Amniotic epithelial cell (primary cell): ENCODE measurements at places on chromosomes 2 and 18.

- no peak for DNase-seq
Observed at GRCh38 chr2:170196963-170197362, 19.0 kb downstream of the MYO3B start.

- peak; percentile 88 for DNase-seq
Observed at GRCh38 chr2:191664823-191665677, 12.9 kb upstream of the NABP1 start.

DNA sequence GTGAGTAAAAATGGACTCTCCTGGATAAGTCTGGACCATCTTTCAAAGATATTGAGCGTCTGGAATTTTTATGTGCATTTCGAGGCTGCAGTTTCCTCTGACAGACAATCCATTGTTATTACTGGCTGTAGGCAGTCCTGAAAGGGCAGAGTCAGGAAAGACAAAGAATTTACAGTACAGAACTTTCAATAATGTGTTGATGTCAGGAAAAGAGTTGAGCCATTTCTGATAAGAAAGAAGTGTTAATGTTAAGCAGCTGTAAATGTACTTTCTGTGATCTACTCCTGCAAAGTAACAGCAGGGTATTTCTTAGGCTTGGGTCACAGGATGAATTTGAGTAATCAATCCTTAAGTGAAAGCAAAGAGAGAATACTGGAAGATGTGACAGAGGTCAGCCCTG is 29.8 kb downstream of the TSPYL6 start:
- no peak for DNase-seq

- DNase-seq = peak; percentile 47
Observed at GRCh38 chr2:168611091-168611490, 155.0 kb downstream of the CERS6 start.

- DNase-seq = peak; percentile 33
Observed at GRCh38 chr2:215002500-215002899, 135.9 kb downstream of the ABCA12 start.

GRCh38 chr2:216341121-216341520 is 31.2 kb downstream of the MARCHF4 start:
- DNase-seq = no peak

DNA sequence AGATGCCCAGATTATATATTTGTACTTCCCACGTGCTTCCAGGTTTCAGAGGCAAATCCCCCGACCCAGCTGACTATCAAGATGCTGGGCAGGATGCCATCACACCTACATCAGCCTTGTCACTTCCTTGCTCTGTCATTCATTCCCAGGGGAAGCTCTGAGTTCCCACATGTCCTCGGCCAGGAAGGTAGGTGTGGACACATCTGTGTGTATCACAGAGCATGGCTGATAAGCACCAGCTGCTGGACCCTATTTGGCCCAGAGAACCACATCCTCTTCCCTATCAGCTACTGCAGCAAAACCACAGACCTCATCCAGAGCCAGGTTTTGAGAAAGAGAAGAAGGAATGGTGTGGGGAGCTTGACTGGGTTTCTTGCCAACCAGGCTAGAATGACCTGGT is 31.9 kb upstream of the ITGA6 start:
- peak; percentile 29 for DNase-seq

GRCh38 chr2:69300650-69301049 is 86.4 kb downstream of the GFPT1 start:
- peak; percentile 85 for DNase-seq

GRCh38 chr18:66630831-66631230 is 26.9 kb upstream of the CDH19 start:
- DNase-seq = no peak

GRCh38 chr2:178412047-178412446 is 38.9 kb downstream of the PRKRA start:
- no peak for DNase-seq

- peak; percentile 99 for DNase-seq
Observed at GRCh38 chr2:55952415-55952814, 28.8 kb upstream of the EFEMP1 start.

GRCh38 chr18:48555465-48555995 is 16.7 kb downstream of the CTIF start:
- no peak for DNase-seq

- peak; percentile 73 for DNase-seq
Observed at GRCh38 chr18:22434973-22435608, 17.4 kb upstream of the CTAGE1 start.

GRCh38 chr2:234954551-234954992 is 2.8 kb downstream of the SH3BP4 start:
- DNase-seq = peak; percentile 85

DNA sequence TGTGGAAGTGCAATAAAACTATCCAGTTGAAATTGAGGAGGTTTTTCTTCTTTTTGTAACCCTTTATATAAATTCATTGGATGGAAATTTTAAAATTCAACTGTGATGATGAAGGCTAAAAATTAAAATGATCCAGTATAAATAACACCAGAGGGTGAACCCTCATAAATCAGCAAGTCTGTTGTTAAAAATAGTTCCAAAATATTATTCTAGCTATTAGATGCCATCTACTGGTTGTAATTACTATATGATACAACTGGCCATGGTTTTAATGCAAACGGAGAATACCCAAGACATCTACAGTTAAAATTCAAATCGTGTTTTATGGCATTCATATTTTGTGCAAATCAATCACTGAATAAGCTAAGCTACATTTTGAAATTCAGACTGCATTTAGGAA is 53.8 kb downstream of the TMEM200C start:
- no peak for DNase-seq

DNA sequence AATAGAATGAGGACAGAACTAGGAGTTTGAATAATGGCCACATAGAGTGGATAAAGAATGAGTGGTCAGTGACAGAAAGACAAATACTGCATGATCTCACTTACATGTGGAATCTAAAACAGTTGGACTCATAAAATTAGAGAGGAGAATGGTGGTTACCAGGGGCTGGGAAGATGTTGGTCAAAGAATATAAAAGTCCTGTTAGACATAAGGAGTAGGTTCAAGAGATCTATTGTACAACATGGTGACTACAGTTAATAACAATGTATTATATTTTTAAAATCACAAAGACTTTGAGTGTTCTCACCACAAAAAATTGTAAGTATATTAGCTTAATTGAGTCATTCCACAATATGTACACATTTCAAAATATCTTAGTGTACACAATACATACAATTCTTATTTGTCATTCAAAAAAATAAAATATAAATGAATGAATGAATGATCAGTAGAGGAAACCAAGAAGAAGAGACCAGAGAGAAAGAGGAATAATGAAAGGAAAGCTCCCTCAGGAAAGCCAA is 177.9 kb upstream of the VRK2 start:
- no peak for DNase-seq

- no peak for DNase-seq
Observed at GRCh38 chr18:3117493-3118192, 102.1 kb downstream of the MYOM1 start.

DNA sequence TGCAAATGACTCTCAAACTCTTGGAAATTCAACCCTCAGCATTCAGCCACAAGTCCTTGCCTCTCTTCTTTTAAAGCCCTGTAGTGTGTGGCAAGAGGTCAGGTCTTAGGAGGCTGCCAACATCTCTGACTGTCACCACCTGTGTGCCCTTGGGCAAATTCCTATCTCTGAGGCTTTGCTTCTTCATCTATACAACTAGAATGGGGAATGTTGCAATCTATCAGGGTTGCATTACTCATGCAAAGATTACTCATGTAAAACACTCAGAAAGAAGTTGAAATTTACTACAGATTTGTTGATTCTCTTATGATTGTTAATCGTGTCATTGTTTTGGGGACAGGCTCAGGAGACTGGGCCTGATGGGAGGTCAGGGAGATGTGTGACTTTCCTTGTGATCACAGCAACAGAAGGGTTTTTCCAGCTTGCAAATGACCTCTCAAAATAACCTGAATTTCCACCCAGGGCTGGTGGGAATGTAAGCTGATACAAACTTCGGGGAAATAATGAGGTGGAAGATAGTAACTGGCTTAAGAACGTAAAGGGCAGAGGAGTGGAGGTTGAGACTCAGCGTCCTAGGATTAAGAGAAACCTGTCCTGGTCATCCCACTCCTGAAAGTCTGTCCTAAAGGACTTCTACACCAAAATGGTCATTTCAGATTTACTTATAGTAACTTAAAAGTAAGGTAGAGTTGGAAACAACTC is 32.1 kb upstream of the SIGLEC15 start:
- peak; percentile 88 for DNase-seq

GRCh38 chr2:109447251-109447661 is 166.5 kb downstream of the SEPTIN10 start:
- peak; percentile 96 for DNase-seq

- no peak for DNase-seq
Observed at GRCh38 chr2:2642906-2643890, 312.1 kb upstream of the MYT1L start.

- no peak for DNase-seq
Observed at GRCh38 chr2:95333888-95334338, 36.8 kb downstream of the KCNIP3 start.

DNA sequence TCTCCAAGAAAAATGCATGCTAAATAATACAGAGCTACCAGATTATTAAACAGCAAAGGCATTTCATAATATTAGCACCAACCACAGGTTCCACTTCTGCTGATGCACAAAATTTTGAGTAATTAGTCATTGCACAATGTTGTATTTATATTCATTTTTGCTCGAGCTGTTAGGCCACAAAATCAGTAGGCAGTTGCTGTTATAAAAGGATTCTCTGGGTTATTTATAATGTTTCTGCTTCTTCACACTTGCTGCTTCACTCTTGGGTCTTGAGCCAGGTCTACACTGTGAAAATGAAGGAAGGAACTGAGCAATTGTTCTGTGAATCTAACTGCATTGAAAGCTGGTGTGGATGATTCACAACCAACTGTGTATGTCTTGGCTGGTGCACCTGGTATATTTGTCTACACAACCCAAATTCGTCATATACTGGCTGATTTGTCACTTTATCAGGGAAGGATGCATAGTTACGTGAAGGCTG is 38.3 kb downstream of the MRPL33 start:
- peak; percentile 82 for DNase-seq

GRCh38 chr2:14626873-14627272 is 5.6 kb upstream of the LRATD1 start:
- no peak for DNase-seq

DNA sequence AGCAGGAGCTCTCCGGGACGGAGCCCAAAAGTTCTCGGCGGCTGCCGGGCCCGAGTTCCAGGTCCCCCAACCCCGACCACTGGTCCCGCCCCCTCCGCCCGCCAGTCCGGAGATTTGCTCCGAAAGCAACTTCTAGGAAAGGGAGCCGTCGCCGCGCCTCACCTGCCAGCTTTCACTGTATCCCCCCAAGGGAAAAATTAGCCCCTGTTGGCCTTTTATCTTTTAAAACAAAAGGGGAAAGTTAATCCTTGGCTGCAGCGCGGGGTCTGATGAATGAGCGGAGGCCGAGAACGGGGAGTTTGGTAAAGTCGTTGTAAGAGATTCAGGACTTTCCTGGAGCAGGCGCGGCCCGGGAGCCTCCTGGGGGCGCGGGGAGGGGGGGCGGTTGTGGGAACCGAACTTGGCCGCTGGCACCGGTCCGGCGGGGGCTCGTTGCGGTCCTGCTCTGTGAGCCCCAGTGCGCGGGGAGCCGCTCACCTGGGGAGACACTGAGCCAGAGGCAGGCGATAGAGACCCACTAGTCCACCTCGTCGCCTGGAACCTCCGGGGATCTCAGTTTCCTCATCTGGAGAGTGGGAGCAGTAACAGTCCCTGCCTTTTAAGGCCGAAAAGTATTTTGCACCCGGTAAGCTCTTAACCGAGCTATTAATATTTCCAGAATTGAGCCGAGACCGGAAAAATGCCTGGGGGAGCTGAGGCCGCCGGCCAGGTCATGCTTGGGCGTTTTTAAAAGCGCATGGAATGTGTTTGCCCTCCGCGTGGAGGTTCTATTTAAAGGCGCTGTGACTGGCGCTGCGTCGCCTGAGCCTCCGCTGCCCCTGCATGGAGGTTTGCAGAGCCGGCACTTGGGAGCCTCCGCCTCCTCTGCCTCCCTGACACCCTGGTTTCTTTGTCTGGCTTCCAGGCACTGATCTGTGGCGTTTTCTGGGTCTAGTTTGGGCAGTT is 1.1 kb downstream of the EFHD1 start:
- DNase-seq = no peak

- no peak for DNase-seq
Observed at GRCh38 chr2:136932700-136933099, 167.4 kb downstream of the THSD7B start.

DNA sequence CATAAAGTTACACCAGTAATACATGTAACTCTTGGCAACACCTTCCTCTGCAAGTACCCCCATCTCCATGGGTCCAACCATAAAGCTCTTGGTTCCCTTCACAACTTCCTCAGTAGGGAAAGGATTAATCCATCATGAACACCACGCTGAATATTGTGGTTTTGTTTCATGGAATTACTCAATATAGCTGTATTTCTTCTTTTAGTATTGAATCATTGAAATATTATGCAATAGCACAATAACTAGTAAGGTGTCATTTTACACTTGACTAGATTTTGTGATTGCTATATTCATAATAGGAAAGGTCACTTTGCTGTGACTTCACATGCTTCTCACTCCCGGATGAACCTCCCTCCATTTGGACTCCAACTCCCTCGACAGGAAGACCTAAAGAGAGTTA is 29.7 kb upstream of the PID1 start:
- peak; percentile 75 for DNase-seq

DNA sequence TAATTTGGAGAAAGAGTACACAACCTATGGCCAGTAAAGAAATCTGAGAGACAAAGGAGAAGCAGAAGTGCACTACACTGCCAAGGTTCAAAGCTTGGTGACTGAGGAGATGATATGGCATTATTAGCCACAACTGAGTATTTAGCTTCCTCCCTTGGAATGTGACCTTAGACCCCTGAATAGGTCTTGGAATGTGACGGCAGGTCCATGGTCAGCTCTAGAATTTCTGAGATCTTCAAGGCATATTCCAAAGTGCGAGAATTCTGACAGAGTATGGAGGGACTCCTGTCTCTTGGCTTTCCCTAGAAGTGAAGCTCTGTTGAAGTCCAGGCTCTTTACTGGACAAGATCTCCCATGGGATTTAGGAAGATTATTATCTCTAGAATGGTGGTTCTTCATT is 130.0 kb upstream of the FN1 start:
- no peak for DNase-seq

GRCh38 chr2:235936493-235936892 is 231.7 kb downstream of the GBX2 start:
- DNase-seq = no peak

GRCh38 chr2:124437811-124438210 is 412.7 kb downstream of the CNTNAP5 start:
- peak; percentile 7 for DNase-seq

DNA sequence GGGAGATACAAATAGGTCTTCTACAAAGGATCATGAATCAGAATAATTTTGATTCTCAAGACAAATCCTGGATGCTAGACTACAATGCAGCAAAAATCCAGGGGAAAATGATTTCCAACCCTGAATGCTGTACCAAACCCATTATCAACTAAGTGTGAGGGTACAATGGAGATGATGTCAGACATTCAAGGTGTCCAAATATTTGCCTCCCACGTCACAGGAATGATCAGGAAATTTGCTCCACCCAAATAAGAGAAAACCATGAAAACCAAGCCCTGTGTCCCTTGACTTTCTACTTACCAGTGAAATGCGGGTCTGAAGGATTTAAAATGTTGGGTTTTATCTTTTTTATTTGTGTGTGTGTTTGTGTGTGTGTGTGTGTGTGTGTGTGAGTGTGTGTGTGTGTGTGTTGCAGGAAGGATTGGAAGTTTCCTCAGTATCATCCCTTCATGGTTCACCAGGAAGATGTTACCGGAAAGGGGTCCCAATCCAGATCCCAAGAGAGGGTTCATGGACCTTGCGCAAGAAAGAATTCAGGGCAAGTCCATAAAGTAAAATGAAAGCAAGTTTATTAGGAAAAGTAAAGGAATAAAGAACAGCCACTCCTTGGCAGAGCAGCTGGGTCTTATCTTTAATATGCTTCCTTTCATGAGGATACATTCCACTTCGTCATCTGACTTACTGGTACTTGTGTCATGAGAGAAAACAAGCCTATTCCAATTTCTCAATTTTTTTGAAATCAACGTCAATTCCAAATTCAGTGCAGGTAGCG is 61.1 kb upstream of the ID2 start:
- peak; percentile 76 for DNase-seq
